ENCODE measurements at places on chromosomes 5 and 9.

DNA sequence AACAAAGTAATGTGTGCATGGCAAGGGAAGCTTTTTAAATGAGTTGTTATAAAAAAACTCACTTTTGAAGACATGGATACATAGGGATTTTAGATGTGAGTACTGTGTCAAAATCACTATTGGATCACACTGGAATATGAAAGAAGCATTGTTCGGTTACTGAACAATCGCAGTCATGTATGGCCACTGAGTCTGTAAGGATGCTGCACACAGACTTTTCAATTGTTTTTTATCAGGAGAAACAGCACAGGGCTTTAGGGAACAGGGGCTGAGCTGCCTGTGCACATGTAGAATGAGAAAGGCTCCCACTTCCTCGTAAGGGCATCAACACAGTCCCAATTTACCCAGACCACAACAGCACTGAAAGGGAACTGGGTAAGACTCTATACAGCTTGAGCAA is 1333.9 kb upstream of the DMAC1 start:
- DNase-seq, result no peak

DNA sequence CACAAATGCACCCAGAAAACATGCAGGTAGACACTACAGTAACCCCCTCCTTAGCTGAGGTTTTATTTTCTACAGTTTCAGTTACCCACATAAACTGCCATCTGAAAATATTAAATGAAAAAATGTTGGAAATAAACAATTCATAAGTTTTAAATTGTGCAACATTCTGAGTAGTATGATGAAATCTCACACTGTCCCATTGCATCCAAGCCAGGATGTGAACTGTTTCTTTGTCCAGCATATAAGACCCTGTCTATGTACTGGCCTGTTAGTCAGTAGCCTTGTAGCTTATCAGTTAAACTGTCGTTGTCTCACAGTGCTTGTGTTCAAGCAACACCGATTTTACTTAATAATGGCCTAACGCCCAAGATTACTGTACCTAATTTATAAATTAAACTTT is 630.5 kb downstream of the ANXA1 start:
- no peak for DNase-seq

DNA sequence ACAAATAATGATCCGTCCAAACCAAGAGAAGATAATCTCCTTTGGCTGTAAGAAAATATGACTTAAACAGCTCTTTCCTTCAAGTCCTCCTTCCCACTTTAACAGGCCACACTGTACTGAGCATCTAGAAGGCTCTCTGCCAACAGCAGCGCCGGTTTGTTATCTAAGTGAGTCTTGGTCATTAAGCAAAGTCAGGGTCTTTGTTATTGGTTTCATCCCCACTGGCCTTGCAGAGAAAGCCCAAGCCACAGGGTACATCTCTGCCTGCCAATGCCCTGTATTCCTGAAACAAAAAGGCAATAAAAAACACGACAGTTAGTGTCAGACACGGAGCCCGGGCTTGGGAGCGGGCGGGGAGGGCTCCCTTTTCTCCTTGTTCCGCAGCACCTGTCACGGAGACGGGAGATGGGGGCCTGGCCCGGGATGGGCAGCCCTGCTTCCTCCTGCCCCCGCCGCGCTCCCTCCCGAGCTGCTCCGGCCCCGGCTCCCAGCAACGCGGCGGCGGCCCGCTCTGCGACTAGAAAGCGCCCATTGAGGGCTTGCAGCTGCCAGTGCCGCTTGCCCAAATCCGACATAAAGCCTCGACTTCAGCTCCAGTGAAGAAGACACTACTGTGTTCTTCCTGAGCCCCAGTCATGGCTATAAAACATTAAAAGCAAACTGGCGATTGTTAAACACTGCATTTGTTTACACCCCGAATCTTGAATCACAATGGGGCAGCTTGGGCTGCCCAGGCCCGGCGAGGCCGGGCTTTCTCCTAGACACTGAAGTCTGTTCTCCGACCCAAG is 28.1 kb upstream of the PIK3R1 start:
- no peak for DNase-seq

DNA sequence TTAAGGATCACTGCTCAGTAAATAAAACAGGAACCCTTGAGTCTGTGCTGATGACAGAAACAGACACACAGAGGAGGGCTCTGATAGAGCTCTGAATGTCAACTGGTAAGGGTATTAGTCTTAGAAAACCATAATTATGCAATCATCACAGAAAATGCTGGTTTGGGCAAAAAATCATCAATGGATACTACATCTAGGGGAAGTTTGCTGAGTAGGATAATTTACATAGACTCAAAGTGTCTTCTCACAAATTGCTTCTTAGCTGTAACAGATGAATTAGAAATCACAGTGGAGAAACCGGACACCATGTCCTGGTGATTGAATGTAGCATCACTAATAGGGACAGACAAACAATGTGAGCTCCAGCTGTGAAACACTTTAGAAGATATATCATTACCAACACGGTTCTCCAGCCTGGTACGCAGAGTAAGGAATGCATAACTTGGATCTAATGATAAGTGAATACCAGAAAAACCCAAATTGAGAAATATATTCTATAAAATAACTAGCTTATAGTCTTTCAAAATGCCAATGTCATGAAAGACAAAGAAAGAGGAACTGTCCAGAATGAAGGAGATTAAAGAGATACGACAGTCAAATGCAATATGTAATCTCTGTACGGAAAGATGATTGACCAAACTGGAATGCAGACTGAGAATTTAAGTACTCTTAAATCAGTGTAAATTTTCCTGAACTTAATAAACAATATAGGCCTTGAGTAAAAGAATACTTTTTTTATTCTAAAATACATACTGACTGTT is 17.3 kb downstream of the CHD1 start:
- no peak for DNase-seq

GRCh38 chr5:16812911-16813310 is 123.2 kb downstream of the MYO10 start:
- DNase-seq, result no peak

- DNase-seq, result no peak
These were observed 29.1 kb upstream of the LRRC14B start for GRCh38 chr5:162190-162564.

DNA sequence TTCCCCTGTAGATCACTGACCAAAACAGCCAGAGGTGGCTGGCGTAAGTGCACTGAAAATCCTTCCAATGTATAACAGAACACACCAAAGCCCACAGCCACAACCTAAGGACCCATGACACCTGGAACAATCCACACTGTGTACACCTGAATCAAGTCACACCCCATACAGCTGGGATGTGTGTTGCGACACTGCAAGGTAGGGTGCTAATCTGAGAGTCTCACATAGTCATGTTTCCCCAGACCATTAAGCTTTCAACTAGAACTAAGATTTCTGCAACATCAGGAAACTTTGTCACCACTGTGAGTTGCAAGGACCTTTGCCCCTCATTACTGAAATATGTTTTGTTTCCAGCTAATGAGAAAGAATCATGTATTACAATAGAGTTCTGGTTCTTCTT is 59.4 kb downstream of the MED27 start:
- DNase-seq, result no peak

Measured in DMS79 (cell line).